ENCODE measurements at places on chromosomes 12 and 14.
A peak's percentile ranks its signal among the peaks of the same experiment; 100 is the strongest.

- no peak for DNase-seq
These were observed 48.7 kb upstream of the BCL11B start for GRCh38 chr14:99320621-99321235.

- DNase-seq: no peak
These were observed 113.8 kb downstream of the EGLN3 start for GRCh38 chr14:33836900-33837577.

DNA sequence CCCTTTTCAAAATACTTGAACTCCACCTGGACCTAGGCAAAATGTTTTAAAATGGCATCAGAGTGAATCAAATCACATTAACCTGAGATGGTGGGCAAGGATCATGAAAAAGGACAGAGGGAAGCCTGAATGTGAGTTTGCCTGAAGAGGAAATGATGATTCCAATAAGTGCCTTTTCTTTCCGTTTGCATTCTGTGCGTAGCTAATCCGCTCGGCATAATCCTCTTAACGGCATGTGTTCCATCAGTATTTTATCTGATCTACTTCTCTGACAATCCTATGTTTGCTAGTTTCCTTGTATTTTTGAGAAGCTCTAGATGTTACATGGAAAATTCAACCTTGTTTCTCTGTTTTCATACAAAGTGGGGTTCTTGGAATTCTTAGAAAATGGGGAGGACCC lies 354.6 kb downstream of the NRXN3 start:
- no peak for DNase-seq

DNA sequence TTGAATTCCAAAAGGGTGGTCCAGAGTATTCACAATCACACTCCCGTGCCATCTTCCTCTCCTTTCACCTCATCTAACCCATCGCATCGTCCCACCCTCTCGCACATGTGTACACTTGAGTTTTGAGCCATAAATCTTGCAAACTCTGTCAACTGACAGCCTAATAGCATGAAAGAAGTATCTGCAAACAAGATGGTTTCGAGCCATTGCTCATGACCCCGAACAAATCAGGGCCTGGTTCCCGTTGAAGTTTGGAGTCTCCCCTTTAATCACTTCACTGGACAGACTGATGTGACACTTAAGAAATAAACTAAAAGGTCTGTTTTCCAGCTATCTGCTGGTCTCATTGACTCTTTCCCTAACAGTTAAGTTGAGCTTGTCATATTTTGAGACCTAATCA lies 223.6 kb upstream of the SOX5 start:
- DNase-seq: no peak

- DNase-seq: peak; percentile 94
These were observed 42.1 kb downstream of the SERPINA3 start for GRCh38 chr14:94654071-94654861.

DNA sequence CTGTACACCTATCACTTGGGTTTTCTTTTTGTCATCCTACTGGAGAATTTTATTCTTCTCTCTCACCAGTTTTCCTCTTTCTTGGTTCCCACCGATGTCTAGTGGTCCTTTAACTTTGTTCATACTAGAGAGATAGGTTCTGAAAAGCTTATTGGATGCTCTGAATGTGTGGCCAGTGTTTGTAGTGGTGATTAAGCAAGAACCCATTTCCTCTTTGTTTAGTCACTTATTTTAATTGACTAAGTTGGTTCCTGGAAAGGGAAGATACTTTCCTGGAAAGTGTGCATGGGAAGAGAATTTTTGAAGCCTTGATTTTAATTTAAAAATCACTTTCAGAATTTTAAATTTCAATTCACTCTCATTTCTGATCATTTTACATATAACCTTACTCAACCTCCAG lies 127.2 kb downstream of the OTOGL start:
- no peak for DNase-seq

GRCh38 chr12:108360487-108360886 lies 21.4 kb upstream of the CMKLR1 start:
- no peak for DNase-seq

- no peak for DNase-seq
These were observed at the start of gene LRRC74A for GRCh38 chr14:76826122-76826521. Gene LRRC74A (plus strand): TSS chr14:76826408. CDS start chr14:76826698, 290 bp downstream.

DNA sequence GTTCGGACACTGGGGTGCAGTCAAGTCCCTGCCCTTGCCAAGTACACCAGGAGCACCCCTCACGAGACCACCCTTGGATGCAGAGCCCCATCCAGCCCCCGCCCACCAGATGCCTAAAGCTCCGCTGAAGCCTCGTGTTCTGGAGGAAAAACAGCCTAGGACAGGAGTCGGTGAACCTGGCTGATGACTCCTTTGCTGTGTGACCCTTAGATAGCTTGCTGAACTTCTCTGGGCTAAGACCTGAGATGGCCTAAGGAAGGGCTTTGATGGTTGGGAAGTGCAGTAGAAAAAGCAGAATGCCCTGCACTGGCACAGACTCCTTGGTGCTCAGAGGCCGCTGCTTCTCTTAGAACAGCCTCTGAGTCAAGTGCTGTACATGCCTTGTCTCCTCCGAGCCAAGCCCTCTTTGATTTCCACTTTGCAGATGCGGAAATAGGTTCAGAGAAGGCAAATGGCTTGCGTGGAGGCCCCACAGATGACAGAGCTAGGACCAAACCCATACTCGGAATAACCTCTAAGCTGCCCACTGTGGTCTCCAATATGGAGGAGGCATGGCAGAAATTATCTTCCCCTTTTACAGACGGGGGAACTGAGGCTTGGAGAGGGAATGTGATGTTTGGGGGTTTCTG lies 52.3 kb downstream of the MVK start:
- DNase-seq: no peak

DNA sequence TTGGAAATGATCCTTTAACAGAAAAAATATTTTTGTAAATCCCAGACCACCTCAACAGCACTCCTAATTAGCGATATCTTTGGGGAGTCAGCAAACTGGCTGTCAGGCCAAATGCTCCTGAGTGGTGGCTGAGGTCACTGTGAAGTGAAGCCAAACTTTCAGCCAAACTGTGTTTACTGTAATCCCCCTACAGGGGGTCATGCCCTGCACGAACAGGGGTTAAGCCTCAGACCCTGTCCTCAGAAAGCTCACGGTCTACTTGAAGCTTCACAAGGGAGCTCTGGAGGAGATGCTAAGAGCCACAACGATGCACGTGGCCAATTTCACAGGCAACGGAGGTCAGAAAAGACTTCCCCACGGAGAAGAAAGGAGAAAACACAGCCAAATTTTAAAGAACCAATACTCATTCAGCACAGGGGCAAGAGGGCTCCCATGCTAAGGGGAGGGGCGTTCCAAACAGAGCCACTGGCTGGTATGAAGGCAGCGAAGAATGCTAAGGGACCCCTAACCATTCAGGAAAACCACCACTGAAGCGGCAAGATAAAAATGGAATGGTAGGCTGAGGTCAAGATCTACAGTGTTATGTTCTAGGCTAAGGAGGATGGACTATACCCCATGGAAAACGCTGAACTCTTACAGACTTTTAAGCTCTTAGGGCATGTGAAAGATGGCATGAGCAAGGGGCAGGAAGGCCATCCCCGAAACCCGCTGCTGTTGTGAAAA lies 105.4 kb downstream of the ITPR2 start:
- DNase-seq: no peak

DNA sequence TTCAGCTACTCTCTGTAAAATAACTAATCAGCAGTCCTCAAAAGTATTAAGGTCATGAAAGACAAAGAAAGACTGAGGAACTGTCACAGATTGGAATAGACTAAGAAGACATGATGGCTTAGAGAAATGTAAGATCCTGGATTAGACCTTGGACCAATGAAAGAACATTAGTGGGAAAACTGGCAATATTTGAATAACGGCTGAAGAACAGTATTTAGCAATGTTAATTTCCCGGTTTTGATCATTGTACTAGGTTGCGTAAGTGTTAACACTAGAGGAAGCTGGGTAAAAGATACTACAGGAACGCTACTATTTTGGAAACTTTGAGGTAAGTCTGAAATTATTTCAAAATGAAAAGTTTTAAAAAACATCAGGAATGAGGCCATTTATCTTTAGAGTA lies 98.8 kb upstream of the RESF1 start:
- no peak for DNase-seq

DNA sequence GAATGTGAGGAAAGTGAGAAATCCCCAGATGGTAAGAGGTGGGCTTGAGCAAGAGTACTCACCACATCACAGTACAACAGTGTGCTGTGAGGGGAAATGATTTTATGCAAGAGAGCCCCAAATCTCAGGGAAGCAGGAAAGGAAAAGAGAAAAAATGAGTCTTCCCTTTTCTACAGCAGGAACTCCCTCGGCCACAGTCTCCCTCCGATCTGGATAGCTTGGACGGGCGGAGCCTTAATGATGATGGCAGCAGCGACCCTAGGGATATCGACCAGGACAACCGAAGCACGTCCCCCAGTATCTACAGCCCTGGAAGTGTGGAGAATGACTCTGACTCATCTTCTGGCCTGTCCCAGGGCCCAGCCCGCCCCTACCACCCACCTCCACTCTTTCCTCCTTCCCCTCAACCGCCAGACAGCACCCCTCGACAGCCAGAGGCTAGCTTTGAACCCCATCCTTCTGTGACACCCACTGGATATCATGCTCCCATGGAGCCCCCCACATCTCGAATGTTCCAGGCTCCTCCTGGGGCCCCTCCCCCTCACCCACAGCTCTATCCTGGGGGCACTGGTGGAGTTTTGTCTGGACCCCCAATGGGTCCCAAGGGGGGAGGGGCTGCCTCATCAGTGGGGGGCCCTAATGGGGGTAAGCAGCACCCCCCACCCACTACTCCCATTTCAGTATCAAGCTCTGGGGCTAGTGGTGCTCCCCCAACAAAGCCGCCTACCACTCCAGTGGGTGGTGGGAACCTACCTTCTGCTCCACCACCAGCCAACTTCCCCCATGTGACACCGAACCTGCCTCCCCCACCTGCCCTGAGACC lies 7.8 kb downstream of the ATN1 start:
- no peak for DNase-seq

DNA sequence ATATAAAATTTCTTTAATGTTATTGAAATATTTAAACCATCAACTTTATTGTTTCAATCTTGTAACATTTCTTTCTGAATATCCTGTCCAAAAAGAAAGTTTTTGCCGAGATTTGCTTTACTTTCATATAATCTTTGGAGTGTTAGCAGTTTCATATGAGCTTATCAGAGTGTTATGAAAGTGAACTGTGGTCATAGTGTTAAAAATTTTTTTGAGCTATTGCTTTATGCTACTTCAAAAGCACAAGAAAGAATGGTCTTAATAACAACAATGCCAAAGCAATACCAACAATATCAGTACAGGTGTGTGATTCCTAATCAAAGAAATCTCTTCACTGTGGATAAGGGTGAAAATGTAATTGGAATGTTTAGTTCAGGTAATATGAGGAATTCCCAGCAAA lies 1994.9 kb upstream of the FLRT2 start:
- DNase-seq: no peak

- DNase-seq: no peak
These were observed 10.3 kb downstream of the SLC6A12 start for GRCh38 chr12:203462-204260.

DNA sequence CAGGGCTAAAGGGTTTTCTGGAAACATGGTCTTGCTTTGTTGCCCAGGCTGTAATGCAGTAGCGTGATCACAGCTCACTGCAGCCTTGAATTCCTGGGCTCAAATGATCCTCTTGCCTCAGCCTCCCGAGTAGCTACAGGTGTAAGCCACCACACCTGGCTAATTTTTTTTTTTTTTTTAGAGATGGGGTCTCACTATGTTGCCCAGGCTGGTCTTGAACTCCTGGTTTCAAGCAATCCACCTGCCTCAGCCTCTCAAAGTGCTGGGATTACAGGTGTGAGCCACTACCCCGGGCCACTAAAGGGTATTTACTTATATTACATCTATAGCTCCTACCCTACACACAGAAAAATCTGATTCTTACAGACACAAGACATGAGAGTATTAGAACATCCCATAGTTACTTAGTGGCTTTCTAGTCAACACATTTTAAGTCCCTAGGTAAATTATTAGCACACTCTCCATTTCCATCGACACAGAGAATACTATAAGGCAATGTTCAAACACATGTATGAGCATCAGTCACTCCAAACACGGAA lies 6.2 kb upstream of the DCAF11 start:
- DNase-seq: no peak

GRCh38 chr14:101115652-101116051 lies 212.1 kb upstream of the RTL1 start:
- DNase-seq: no peak

Data from vagina (tissue), 2 donors.